ENCODE measurements at places on chromosomes 2 and 18.

DNA sequence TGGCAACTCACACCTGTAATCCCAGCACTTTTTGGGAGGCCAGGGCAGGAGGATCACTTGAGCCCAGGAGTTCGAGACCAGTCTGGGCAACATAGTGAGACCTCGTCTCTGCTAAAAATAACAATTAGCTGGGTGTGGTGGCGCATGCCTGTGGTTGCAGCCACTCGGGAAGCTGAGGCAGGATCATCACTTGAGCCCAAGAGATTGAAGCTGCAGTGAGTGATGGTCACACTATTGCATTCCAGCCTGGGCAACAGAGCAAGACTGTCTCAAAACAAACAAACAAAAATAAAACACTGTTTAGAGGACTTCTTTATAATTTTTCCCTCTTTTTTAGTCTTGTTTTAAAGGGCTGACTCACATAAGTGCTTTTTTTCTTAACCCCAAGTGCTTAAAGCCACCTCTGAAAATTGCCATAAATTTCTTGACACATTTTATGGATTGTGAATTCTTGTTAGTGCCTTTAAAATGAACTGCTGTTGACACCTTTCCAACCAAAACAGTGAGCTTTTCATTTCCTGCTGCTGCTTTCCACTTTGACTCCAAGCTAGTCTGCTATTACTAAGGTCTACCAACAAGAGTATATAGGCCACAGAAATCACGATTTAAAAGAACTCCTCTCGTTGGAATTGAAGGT, 41.7 kb downstream of the CYP20A1 start:
- DNase-seq: no peak

DNA sequence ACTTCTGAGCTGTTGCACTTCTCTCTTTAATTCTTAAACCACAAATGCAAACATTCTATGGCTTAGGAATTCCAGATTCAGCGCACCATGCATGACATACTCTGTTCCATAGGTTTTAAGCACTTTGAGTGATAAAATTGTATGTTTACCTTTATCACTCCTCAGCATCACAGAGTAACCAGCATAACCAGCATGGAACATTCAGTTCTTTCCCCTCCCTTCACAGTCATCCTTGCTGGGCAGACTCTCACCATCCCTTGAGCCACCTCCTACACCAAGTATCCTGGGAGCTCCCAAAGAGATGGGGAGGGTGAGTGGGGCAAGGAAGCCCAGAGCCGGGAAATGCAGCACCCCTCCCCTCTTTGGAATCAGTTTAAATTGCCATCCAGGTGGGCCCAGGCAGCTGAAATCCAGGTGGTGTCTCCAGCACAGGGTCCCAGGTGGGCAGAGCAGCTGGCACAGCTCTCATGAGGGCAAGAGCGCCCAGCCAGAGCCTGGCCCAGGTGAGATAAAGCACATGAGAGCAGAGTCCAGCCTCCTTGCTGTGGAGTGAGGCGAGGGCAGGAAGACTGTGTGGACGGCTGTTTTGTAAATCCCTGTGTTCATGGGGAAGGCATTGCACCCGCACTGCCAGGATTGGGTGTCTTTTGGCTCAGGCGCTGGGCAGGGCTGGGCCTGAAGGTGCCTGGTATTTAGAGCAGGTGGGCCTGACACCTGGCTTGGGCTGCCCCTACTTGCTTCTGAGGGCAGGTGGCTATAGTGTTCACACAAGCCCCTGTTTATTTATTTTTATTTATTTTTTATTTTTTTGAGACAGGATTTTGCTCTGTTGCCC, 36.8 kb downstream of the LAMA3 start:
- no peak for DNase-seq

- no peak for DNase-seq
Observed at GRCh38 chr18:57853133-57853532, 50.0 kb upstream of the ATP8B1 start.

- no peak for DNase-seq
Observed at GRCh38 chr2:100909534-100910081, 89.7 kb downstream of the NPAS2 start.

- DNase-seq: no peak
Observed at GRCh38 chr2:179272406-179273192, 8.0 kb upstream of the SESTD1 start.

All from epithelial cell of proximal tubule (primary cell).